ENCODE measurements at places on chromosomes 12 and 14.

- no peak for DNase-seq
Observed at GRCh38 chr14:100012478-100013327, 52.5 kb upstream of the EVL start.

GRCh38 chr12:15405606-15406005, 83.3 kb downstream of the PTPRO start:
- DNase-seq: no peak

DNA sequence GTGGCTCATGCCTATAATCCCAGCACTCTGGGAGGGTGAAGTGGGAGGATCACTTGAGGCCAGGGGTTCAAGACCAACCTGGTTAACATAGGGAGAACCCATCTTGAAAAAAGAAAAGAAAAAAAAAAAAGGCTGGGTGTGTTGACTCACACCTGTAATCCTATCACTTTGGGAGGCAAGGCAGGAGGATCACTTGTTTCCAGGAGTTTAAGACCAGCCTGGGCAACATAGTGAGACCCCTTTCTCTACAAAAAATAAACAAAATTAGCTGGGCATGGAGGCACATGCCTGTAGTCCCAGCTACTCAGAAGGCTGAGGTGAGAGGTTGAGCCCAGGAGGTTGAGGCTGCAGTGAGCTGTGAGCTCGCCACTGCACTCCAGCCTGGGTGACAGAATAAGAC, 23.0 kb upstream of the LRP1-AS start:
- DNase-seq: no peak

- DNase-seq: no peak
Observed at GRCh38 chr14:80498533-80498932, 287.2 kb upstream of the DIO2 start.
